ENCODE measurements at places on chromosomes 13 and 19. TPM values are rescaled to one million over a fixed set of nuclear protein-coding genes. Genes with fewer than 3 reads are reported as not detected.

Gene GSX1
- not detected for total RNA-seq

Gene CRLF1
- 9.8 TPM for total RNA-seq

Gene CATSPERD
- not detected for total RNA-seq

Gene F10
- not detected for total RNA-seq

Gene GFY
- not detected for total RNA-seq

Gene NAPSA
- not detected for total RNA-seq

Gene BRCA2
- total RNA-seq: 10.3 TPM

Gene KLK8
- total RNA-seq: not detected

Gene NRTN
- total RNA-seq: 1.1 TPM

Gene TRIP10
- 48.0 TPM for total RNA-seq

Gene MEIOSIN
- total RNA-seq: 0.40 TPM

Gene PSG1
- total RNA-seq: not detected

Measured in A375 (cell line).